ENCODE measurements at places on chromosomes 2 and 18. TPM values are rescaled to one million over a fixed set of nuclear protein-coding genes. Genes with fewer than 3 reads are reported as not detected.
A peak's percentile ranks its signal among the peaks of the same experiment; 100 is the strongest.

Gene DOK6
- not detected for total RNA-seq

- peak within 1 kb of the TSS; percentile 66 for H3K4me3 ChIP-seq
- H3K36me3 ChIP-seq: no peaks in the 10 kb centered on the region
- H3K27ac ChIP-seq: no peak within 1 kb of the TSS
Observed at GRCh38 chr2:203535078-203535783, at the start of gene RAPH1. TSS of gene RAPH1 (minus strand) at chr2:203535301. CDS start at chr2:203495353, 39,948 bp downstream.

DNA sequence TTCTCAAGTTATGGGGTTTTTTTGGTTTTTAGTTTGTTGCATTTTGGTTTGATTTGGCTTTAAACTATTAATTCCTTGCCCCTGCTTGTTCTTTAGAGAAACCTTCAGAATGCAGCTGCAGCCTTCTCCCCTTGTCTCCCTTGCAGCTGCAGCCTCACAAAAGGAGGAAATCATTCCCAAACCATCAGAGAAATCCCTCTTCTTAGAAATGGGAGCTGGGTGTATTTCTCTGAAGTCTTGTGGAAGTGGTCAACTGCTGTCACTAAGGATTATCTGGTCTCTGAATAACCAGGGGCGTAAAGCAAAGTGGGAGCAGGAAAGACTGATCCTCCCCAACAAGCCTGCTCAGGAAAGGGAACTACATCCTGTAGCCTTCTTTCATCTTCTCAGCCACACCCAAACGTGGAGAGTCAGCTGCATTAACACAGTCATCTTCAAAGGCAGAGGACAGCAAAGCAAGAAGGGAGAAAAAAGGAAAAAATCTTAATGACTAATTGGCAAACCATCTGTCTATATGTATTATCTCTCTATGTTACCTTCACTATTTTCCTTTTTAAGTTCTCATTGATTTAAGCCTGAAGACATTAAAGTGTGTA lies 1834.1 kb upstream of the PIK3C3 start:
- no peak for DNase-seq
- H3K27me3 ChIP-seq: no peaks in the 10 kb centered on the region
- H3K4me3 ChIP-seq: no peak overlapping the region
- no peaks in the 10 kb centered on the region for H3K4me1 ChIP-seq

DNA sequence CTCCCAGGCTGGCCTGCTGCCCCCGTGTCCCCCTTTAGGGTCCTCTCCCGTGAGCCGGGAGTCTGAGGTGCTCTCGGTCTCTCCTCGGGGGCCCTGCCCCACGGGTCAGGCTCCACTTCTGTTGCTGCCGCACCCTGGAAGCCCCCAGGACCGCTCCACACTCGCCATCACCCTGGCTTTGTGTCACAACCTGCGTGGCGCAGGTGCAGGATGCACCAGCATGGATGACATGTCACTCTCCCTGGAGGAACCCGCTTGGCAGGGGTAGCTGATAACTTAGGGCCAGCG lies 10.8 kb upstream of the ARHGEF4 start:
- no peak for DNase-seq
- peaks cover 15% of the 10 kb centered on the region for H3K4me1 ChIP-seq
- H3K4me3 ChIP-seq: no peak overlapping the region
- no peak overlapping the region for H3K27ac ChIP-seq
- H3K36me3 ChIP-seq: no peaks in the 10 kb centered on the region

Gene DAW1
- not detected for total RNA-seq

DNA sequence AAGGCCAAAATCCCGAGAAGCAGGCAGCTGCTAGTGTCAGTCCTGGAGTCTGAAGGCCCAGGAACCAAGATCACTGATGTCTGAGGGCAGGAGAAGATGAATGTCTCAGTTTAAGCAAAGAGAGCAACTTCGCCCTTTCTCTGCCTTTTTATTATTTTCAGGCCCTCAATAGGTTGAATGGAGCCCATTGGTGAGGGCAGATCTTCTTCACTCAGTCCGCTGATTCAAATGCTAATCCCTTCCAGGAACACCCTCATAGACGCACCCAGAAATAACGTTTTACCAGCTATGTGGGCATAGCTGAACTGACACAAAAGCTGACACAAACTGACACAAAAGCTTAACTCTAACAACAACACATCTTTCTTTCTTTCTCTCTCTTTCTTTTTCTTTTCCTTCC lies 78.0 kb upstream of the KCNJ3 start:
- H3K27ac ChIP-seq: no peak overlapping the region
- no peaks in the 10 kb centered on the region for H3K4me1 ChIP-seq
- H3K4me3 ChIP-seq: no peak overlapping the region
- no peak for DNase-seq

Gene AMER3
- not detected for total RNA-seq

Gene SLC39A10
- total RNA-seq: 13.3 TPM

Gene IL1F10
- total RNA-seq: not detected

Gene PLGLB1
- total RNA-seq: 2.2 TPM

- no peaks in the 10 kb centered on the region for H3K36me3 ChIP-seq
- no peaks in the 10 kb centered on the region for H3K27me3 ChIP-seq
- no peaks in the 10 kb centered on the region for H3K4me1 ChIP-seq
- H3K4me3 ChIP-seq: no peak overlapping the region
- no peak overlapping the region for H3K27ac ChIP-seq
- no peak for DNase-seq
Observed at GRCh38 chr2:177072090-177072489, 140.5 kb upstream of the HNRNPA3 start.

Gene SRD5A2
- not detected for total RNA-seq

DNA sequence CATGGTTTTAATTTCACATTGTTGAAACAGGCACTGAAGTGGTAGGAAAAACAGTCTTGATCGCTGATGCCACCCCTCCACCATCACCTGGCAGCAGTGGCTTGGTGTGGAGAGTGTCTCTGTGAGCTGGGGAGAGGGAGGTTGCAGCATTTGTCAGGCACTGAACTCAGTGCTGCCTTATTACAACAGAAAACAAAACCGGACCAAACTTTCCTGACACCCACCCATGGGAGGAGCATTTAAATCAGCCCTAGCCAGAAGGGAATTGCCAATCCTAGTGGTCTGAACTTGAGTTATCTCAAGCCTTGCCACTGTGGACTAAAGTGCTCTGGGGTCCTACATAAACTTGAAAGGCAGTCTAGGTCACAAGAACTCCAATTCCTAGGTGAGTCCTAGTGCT lies 103.0 kb upstream of the LGALSL start:
- DNase-seq: no peak
- no peaks in the 10 kb centered on the region for H3K36me3 ChIP-seq
- no peaks in the 10 kb centered on the region for H3K27me3 ChIP-seq
- H3K4me3 ChIP-seq: no peak overlapping the region
- H3K27ac ChIP-seq: no peak overlapping the region

Gene C2orf80
- not detected for total RNA-seq

Gene REG1B
- total RNA-seq: 2.7 TPM

Gene MAPRE2
- 23.9 TPM for total RNA-seq

DNA sequence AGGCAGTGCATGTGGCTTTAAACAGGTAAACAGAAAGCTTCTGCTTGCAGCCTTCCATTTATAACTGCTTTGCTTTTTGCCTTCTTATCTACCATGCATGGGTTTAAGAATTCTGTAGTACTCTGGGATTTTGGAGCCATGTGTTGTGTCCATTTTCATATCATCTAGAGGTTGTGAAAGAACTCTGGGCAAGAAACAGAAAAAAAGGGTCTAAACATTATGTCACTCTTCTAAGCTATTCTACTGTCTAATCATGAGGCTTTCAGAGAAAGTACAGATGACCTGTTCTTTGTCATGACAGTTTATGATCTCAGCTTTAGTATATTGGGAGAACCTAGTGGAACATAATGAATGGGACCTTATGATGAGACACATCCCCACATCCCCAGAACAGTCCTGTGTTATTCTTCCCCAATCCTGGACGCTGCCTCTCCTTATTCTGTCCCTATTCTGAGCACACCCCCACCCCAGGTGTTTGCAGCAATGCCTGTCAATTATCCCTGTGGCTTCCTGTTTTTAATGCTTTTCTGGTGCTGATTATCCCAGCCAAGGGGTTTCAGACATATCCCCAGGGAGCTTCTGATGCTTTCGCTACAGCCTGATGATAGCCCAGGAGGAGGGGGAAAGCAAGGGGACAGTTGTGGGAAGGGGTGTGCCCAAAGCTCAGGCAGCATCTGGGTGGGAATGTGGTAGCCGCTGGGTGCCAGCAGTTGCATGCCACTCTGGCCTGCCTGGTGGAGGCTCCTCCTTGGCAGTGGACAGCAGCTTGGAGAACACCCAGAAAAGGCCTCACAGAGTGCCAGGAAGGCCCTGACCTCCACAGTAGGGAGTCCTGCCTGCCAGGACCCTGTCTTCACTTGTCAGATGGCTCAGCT lies 169.5 kb upstream of the MAP3K20 start:
- no peak overlapping the region for H3K27ac ChIP-seq
- no peak overlapping the region for H3K4me3 ChIP-seq
- no peak for DNase-seq
- no peaks in the 10 kb centered on the region for H3K36me3 ChIP-seq

GRCh38 chr2:162888652-162889051 lies 50.1 kb upstream of the KCNH7 start:
- no peak overlapping the region for H3K4me3 ChIP-seq
- no peaks in the 10 kb centered on the region for H3K36me3 ChIP-seq
- DNase-seq: no peak
- H3K27ac ChIP-seq: no peak overlapping the region
- H3K27me3 ChIP-seq: no peaks in the 10 kb centered on the region

DNA sequence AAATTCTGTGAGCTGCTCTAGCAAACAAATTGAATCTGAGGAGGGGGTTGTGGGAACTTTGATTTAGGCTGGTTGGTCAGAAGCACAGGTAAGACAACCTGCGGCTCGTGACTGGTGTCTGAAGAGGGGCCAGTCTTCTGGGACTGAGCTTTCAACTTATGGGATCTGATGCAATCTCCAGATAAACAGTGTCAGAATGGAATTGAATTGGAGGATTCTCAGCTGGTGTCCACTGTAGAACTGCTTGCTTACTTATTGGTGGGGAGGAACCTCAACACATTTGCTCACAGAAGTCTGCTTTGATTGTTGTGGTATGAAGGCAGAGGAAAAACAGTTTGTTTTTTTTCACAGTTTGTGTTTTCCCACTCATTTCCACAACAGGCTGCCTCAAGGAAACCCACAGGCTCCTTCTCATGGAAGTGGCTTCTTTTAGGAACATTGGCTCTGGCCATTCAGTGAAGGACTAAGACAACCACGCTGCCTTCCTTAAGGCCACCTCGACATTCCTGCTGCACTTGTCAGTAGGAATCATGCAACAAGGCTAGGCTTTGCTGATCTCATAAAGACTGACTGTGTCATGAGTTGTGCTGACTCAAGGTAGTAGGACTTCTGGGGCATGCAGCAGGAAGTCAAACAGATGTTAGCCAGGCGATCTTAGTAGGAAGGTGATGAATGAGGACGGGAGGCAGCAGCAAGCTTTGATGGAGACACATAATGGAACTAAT lies 104.7 kb downstream of the TSN start:
- H3K4me3 ChIP-seq: no peak overlapping the region
- no peak overlapping the region for H3K27ac ChIP-seq
- no peaks in the 10 kb centered on the region for H3K36me3 ChIP-seq
- H3K27me3 ChIP-seq: no peaks in the 10 kb centered on the region

DNA sequence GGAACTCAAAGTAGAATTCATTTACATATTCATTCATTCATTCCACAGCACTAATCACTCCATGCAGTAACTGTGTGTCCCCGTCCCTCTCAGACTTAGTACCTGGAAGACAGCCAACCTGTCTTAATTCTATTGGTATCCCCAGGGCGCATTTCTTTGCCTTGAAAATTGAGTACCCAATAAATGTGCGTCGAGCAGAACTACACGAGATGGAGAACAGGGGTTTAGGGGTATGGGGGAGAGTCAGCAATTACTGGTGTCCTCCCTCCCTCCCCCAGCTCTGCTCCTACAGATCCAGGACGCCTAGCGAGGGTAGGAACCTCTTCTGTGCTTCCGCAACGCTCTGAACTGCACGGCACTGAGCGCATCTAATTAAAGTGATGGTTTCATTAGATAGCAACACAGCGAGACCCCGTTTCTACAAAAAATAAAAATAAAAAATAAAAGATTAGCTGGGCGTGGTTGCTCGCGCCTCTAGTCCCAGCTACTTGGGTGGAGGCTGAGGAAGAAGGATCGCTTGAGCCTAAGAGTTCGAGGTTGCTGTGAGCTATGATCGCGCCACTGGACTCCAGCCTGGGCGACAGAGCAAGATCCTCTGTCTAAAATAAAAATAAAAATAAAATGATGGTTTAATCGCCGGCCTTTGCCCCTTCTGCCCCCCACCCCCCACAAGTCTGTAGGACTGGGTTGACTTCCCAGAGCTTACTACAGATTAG lies 614 bp upstream of the FKBP1B start:
- H3K27ac ChIP-seq: no peak overlapping the region
- peaks cover 11% of the 10 kb centered on the region for H3K4me1 ChIP-seq
- no peak for DNase-seq
- H3K36me3 ChIP-seq: no peaks in the 10 kb centered on the region
- peaks cover 5% of the 10 kb centered on the region for H3K27me3 ChIP-seq

DNA sequence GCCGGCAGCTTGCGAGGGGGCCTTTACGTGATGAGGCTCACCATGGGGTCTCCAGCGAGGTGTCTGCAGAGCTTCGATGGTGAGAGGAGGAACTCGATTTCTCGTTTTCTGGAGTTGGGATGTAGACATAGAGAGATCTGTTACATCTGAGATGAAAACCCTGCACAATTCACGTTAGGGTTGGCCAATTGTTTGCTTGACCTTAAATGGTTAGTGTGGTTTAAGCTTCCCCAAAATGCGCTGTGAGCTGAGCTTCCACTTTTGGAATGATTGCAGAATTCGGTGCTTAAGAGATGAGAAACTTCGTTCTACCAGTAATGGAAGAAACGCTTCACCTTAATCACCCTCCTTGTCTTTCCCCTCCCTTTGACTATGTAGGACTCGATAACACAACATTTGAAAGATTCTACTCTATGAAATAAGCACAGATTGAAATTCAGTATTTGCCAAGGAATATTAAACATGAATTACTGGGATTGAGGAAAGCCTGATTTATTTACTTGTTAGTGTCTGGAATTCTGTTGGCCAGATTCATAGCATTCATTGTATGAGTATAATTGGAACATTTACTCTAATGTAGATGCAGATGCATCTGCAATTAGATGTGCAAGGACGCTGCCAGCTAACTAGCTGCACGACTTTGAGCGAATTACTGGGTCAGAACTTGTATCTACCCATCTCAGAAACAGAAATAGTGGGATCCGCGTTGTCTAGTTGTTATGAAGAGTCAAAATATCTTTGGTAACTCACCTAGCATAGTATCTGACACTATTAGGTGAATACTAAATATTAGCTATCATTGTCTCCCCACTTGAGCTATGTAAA lies 1.6 kb upstream of the KLF7 start:
- peaks cover 4% of the 10 kb centered on the region for H3K4me1 ChIP-seq
- no peak for DNase-seq
- H3K27me3 ChIP-seq: no peaks in the 10 kb centered on the region

- H3K27me3 ChIP-seq: no peaks in the 10 kb centered on the region
- H3K4me3 ChIP-seq: no peak overlapping the region
- H3K4me1 ChIP-seq: no peaks in the 10 kb centered on the region
- DNase-seq: no peak
- H3K36me3 ChIP-seq: no peaks in the 10 kb centered on the region
Observed at GRCh38 chr2:237944302-237944701, 22.5 kb upstream of the UBE2F start.

Gene METAP1D
- 4.5 TPM for total RNA-seq

Gene QPCT
- total RNA-seq: 0.15 TPM

All from GM12878 (cell line).